ENCODE measurements at places on chromosomes 13 and 19.

DNA sequence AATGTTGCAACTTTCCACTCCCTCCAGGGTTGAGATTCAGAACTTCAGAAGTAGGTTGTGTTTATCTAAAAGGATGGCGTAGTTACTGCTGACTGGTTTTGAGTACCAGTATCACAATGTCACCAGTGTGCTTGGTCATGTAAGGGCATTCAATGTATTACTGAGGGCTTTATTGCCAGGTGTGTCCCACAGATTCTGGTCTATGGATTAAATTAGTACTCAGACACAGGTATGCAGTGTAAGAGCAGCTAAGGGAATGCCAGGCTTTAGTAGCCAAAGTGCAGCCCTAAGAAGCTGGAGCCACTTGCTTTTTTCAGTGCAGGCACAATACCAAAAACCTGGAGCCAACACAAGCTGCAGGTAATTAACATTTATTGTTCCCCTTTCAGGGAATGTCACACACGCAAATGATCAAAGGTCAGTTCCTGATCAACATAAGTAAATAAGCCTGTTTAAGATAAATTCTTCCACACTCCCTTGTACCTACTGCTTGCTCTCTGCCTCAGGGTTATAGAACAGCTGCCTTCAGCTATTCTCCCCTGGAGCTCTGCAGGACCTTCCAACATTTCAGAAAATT, 130.1 kb upstream of the ZNF91 start:
- no peak for DNase-seq

DNA sequence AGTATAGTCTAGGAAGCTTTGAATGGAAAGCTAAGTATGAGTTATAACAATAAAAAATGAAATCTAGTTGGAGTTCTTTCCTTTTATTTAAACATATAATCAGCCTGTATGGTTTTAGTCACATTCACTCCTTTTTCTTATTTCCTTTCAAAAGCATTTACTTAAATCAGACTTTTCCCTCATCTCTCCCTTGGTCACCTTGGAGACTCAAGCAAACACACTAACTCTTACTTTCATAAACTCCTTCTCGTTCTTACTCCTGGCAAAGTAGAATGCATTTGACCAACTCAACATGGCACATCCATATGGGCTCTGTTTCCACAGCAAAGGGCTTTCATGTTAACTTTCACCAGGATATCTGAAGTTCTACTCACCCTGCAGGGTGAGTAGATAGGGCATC, 400.0 kb downstream of the LMO7 start:
- no peak for DNase-seq

DNA sequence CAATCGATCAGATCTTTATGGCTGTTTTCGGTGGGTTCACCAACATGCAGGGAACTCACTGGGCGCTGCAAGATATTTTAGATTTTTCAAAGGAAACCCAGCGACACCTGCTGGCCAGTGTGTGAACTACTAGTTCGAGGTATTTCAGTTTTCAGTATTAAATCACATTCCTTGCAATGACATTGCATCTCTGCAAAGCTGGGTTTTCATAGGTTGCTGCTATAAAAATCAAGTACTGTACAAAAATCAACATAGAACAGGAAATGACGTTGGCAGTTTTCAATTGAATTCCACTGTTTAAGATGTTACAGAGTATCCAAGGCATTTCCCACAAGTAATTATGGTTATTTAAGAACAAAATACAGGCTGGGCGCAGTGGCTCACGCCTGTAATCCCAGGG, 17.6 kb downstream of the LIG1 start:
- peak; percentile 63 for DNase-seq

- no peak for DNase-seq
Measured at GRCh38 chr13:27979001-27979643, 9.4 kb downstream of the URAD start.

GRCh38 chr19:38455031-38455430, 21.5 kb downstream of the RYR1 start:
- no peak for DNase-seq

DNA sequence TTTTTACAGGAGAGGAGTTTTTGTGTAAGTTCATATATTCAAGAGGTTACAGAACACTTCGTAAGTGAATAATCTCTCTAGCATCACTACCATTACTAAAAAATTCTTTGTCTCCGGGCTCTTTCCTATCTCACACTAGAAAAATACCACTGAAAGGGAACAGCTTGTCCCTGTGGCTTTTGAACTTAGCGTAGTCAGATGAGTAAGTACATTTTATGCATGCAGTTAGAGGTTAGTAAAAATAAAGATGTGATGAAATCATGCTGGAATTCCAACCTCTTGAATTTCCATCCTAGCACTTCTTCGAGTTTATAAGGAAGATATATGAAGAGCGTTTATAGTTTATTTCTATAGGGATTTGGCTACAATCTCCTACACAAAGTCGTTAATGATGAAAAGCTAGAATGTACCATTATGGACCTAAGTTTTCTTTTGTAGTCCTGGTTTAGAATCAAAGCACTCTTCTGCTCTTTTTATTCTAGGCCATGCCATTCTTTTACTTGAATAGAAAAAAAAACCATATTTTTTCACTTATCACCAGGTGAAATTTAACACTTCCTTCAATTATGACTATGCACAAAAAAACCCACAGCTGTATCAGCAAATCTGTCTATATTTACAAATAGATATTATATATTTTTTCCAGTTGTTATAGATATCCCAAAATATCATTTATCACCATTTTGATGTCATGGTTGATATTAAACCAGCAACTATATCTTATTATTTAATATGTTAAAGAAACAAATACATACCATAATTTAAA, 139.9 kb upstream of the PCDH9 start:
- no peak for DNase-seq

- no peak for DNase-seq
Measured at GRCh38 chr19:19064098-19064722, 416 bp downstream of the SLC25A42 start.

DNA sequence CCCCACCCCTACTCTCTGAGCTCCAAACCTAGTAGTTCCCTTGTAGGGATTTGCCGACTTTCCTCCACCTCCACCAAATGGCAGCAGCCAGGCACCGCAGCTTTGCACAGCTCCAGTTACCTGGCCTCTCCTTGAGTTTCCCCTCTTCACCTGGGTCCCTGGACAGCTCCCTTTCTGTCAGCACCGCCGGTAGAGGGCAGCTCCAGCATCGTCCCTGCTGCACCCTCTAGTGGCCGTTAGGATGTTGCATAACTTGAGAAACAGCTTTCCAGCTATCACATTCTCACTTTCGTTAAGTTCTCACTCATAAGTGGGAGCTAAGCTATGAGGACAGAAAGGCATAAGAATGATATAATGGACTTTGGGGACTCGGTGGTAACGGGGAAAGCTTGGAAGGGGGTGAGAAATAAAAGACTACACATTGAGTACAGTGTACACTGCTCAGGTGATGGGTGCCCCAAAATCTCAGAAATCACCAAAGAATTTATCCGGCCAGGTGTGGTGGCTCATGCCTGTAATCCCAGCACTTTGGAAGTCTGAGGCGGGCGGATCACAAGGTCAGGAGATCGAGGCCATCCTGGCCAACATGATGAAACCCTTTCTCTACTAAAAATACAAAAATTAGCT, 60.4 kb upstream of the OLFM4 start:
- peak; percentile 44 for DNase-seq

Data from effector memory CD8-positive, alpha-beta T cell (primary cell).